ENCODE measurements at places on chromosomes 7 and 10.

- no peak for DNase-seq
Measured at GRCh38 chr10:110503528-110504110, 5.9 kb downstream of the DUSP5 start.

DNA sequence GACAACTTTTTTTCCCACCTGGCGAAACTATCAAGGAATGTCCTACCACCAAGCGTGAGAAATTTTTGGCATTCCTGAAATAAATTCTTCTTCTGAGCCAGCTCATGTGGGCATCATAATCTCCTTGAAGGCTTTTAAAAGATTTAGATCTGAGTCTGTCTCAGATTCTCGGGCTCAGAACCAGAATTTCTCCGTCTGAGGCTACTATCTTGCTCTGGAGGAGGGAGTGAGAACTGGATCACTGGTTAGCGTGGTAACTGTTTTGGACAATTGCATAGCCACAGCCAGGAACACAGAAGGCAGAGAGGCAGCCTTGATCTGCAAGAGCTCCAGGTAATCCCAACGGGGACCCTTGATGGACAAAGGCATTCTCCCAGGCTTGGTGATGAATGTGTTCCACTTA is 1.0 kb upstream of the PLAC9 start:
- DNase-seq = no peak

DNA sequence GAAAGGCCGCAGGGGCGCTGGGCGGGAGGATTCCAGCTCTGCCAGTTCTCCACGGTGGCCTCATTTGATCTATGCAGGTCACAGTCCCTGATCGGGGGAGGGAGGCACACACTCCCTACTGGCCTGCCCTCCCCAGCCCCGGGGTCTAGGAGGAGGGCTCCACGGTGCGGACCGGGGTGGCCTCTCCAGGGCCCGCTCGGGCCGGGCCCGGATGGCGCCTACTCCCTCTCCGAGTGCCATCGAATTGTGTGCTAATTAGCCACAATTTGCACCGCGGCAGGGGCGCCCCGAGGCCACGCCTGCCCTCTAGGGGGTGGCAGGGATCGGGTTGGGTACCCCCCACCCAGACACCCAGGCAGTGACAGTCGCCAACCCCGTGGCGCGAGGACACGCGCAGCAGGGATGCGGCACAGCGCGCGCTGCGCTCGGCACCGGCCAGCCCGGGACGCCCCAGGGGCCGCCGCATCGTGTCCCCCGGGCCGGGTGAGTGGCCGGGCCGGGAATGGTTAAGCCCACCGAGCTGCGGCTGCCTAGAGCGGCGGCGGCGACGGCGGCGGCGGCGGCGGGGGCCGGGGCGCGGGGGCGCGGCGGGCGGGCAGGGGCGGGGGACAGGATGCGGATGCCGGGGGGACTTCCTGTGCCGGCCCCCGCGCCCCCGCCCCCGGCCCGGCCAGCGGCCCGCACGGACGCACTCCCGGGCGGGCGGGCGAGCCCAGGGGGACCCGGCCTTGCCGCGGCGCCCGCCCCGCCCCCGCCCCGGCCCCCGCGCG is at the start of gene ZNF853:
Gene ZNF853, plus strand, starts transcription at position 658 of the 770 bp plus-strand sequence. CDS start 565 bp downstream, outside the sequence.
- no peak for DNase-seq

DNA sequence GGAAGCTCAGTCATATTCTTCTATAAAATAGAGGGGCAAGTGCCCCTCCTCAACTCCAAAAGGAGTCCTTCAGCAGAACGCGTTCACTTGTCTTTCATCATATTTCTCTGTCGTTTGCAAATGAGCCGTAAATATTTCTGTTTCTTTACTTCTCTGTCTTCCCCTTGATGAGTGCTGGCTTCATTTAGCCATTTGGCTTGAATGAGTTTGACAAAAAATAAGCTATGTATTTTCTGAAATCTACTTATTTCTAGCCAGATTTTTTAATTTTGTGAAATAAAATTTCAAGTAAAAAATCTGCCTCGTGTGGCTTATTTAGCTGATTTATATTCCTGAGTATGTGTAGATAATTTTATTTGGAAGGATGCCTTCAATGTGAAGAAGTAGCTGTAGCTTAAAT is 170.8 kb upstream of the DGKB start:
- no peak for DNase-seq

- no peak for DNase-seq
Measured at GRCh38 chr7:74380720-74381119, 73.0 kb upstream of the GTF2IRD1 start.

GRCh38 chr10:78688230-78688900 is 380.4 kb upstream of the ZMIZ1 start:
- DNase-seq = no peak

GRCh38 chr10:128109707-128110106 is 16.5 kb downstream of the MKI67 start:
- no peak for DNase-seq

DNA sequence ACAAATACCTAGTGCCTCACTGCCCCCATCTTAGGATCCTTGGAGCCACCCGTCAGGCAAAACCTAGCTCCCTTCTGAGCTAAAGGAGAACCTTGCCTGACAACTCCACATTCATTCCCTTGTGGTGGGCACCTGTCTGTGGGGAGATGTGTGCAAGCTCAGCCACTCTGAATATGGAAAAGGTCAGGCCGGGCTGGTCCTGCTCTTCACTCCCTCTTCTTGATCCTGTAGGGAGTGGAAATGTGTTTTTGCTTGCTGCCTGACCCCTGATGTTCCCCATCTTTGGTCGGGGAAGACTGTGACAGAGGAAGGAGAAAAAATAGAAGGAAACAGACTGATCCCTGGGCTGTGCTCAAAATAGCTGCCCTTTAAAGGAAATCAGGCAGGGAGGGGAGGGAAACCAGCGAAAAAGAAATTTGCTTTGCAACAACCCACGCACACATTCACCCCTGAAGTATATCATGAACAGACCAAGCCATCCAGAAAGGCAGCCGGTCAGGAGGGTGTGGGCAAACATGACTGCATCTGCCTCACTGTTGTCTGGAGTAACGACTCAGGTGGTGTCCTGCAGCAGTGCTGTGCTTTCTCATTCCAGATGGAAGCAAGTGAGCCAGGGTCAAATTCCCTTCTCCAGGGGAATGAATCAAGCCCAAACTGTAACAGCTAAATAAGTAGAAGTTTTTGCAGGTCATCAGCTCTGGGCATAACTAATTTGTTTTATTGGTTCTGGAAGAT is 74.0 kb downstream of the SCRN1 start:
- no peak for DNase-seq

DNA sequence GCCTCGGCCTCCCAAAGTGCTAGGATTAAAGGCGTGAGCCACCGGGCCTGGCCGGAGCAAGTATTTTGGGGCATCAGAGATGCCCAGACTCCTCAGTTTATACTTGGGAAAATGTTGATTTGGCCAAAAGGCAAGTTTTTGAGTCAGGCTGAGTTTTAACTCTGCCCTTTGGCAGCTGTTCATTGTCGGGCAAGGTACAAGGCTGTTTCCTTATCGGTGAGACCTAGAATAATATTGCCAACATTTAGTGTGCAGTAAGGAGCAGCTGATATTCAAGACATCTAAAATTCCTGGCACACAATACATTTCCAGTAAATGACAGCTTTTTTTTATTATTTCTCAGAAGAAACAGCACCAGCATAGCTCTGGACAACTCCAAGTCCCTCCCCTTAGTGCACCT is 147.6 kb upstream of the C7orf33 start:
- DNase-seq = no peak

DNA sequence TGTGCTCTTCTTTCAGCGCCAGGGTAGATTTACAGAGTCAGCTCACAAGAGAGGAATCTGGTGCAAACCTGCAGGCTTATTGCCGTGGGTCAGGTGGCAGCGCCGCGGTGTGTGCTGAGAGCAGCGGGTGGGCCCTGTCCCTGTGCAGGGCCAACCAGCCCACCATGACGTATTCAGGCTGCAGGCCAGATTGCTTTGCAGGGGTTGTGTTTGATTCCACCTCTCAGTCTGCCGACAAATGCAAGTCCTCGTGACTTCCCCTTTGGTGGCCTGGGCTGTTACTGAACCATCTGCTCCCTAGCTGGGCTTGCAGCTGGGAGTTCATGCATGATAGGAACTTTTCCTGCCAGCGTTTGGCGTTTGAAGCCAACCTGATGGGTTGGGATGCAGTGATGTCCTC is 66.7 kb upstream of the LEP start:
- no peak for DNase-seq

DNA sequence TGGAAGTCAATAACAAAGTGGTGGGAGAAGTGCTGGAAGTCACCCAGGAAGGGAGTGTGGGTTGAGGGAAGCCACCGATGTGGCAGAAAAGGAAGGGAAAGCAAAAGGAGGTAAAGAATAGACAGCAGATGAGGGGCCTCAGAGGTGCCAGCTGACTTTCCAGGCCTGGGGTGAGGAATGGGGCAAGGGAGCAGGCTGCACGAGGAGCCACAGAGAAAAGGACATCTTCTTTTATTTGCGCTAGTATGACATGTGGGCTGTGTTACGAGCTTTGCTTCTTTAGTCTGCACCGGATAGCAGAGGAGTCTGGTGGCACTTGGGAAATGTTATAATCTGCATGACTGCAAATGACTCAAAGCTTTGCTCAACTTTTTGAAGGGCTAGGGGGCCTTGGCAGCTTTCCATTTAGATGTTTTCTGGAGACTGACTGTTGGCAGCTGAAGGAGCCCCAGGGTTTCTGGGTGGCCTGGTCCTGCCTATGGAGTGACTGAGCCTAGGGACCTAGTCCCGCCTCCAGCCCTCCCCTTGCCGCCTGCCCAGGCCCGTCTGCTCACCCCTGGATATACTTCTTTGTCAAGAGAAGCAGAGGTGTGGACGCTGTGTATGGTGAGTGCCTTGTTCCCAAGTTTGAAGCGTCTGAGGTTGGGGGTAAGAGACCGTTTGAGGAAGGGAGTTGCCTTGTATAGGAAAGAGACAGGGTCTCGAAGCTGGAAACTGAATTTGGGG is 5.1 kb downstream of the PRXL2A start:
- no peak for DNase-seq

DNA sequence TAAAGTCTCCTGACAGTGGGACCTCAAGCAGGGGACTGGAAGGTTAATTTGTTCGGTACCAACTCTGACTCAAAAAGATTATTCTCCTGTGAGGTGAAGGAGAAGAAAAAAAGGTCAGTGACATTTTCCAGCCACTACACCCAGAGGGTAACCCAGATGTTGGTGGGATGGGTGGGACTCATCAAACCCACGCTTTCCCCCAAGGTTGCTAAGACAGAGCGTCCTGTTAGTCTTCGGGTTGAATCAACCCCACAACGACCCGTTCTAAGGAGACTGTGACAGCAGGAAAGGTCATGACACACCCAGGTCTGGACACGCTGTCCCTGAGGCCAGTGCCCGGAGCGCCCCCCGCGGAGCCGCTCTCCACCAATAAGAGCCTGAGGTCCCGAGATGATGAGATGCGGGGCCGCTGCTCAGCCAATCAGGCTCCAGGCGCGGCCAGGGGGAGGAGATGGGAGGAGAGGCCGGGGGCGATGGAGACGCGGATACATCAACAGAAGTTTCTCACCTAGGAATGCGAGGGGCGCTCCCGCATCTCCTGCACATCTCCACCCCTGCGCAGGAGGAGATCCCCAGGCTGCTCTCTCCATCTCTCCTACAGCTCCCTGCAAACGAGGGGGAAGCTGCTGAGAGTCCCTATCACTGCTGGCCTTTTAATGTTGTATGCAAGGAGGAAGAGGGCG is at the start of gene WNT16:
Gene WNT16, plus strand, starts transcription at position 493 of the 683 bp plus-strand sequence. CDS start 293 bp downstream, outside the sequence.
- no peak for DNase-seq

DNA sequence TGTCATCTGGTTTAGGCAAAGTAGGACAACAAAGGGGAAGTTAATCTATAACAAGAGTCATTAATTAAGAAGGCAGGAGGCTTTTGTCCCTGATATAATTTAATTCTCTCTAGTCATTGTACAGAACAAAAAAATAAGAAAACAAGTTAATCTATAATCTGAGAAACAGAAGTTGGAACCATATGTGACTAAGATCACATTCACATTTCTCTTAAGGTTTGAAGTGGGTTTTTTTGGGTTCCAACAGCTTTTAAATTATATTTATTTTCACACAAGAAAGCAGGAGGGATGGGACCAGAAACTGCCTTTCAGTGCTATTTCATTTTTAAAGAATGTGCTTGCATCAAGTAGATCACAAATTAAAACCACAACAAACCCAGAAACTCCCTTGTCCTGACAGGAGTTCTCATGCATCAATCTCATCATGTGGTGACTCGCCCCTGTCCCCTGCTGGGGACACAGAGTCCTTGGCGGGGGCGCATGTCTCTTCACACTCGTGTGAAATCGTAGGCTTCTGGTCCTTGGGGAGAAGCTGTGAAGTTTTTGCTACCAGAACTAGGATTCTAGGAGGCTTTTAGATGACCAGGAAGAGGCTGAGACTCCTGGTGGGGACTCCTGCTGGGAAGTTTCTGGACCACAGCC is 10.1 kb upstream of the OPN4 start:
- no peak for DNase-seq

- no peak for DNase-seq
Measured at GRCh38 chr10:22609251-22609650, 105.1 kb downstream of the PIP4K2A start.

- no peak for DNase-seq
Measured at GRCh38 chr7:4552985-4553384, 129.1 kb upstream of the FOXK1 start.

DNA sequence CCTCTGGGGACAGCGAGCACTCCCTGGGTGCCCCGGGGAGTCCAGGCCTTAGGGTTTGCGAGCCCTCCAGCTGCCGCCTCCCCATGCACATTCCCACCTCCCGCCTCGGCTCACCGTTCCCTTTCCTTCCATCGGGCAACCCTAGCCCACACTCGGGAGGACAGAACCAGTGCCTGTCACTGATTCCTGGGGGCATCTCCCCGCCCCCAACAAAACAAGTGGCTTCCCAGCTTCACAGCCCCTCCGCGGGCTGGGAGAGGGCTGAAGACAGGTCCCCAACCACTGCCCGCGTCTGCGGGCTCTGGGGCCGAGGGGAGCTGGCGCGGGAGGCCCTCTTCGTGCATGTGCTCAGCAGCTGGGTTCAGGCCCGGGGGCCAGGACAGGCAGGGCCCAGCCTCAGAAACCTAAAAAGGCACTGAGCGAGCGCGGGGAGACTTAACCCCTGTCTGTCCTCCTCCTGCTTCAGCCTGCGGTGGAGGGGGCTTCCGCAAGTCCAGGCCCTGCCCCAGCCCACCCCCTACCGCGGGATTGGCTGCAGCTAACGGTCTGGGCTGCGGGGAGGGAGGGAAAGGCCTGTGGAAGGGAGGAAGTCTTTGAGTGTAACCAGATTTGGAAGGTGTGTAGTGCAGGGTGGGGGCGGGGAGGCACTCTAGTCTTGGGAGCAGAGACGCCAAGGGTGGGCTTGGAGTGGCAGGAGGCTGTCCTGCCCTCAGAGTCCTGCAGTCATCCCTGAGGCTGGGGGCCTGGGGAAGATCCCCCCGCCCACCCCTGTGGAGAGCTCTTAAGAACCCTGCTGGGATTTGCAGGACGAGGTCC is 1.2 kb downstream of the FLNC start:
- no peak for DNase-seq

- no peak for DNase-seq
Measured at GRCh38 chr7:107937531-107937930, 46.5 kb downstream of the DLD start.

DNA sequence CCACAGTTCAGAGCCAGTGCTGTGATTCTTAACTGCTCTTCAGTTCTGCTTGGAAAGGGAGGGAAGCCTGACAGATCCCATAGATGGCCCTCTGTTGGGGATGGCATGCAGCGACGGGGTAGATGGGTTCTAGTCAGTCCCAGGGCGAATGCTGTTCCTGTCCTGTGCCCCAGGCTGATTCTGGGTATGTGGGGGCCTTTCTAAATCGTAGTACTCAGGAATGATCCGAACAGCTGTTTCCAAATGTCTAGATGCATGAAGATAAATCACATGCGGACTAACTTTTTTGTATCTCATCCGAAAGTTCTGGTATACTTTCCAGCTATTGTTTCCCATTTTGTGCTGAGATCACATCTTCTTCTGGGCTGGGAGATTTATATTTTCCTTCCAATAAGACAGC is 186.0 kb upstream of the MKI67 start:
- DNase-seq = no peak
